C1 segment of cervical spinal cord (tissue), 14 donors: ENCODE measurements at places on chromosomes 12 and 14.

- no peak for DNase-seq
Observed at GRCh38 chr14:82126006-82126405, 592.4 kb upstream of the SEL1L start.

DNA sequence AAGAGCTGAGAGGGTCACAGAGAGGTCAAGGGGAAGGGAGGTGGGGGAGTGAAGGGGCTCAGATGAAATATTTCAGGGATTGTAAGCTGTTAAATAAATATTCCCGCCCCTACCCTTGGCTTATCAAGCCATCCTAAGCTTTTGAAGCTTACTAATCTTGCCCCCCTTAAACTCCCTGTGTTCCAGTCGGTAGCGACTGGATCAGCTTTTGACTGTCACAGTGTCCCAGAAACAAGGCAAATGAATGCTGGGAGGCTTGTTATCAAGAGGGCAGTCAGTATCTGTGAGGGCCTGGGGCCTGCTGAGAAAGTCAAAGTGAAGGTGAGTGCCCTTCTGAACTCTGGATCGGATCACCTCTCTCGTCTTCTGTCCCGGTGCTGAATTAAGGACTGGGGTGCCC lies 128.1 kb downstream of the DACT1 start:
- DNase-seq, result no peak

GRCh38 chr12:107967170-107967569 lies 161.9 kb upstream of the WSCD2 start:
- no peak for DNase-seq

DNA sequence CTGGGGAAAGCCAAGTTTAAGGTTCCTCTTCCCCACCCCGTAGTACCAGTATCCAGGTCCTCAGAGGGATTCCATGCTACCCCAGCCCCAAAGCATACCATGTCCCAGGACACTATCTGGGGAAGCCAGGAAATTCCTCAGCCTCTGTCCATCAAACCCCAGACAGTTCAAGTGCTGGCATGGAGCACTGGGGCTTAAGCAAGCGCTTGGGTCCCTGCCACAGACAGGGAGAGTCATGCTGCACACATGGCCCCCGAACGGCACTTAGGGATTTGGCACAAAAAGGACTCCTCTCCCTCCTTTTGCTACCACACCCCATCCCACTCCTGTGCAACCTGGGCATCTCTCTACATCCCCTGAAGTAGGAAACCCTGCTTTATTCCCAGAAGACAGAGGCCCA lies 21.8 kb downstream of the ADCY6 start:
- DNase-seq, result no peak

DNA sequence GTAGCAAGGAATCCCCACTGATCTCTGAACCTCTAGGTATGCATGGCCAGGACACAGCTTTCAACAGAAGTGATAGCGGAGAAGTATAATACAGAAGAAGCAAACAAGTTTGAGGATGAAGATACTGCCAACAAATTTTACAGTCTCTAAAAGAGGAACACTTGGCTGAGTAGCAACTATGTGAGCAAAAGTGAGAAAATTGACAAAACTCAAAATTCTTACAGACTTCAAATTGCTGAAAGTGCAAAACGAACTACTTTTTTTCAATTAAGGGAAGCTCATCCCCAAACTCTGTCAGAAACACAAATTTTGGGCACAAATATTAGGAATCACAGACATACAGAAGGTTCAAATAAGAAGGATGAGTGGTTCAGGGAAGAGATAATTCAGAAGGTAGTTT lies 1324.6 kb downstream of the LRFN5 start:
- DNase-seq, result no peak

DNA sequence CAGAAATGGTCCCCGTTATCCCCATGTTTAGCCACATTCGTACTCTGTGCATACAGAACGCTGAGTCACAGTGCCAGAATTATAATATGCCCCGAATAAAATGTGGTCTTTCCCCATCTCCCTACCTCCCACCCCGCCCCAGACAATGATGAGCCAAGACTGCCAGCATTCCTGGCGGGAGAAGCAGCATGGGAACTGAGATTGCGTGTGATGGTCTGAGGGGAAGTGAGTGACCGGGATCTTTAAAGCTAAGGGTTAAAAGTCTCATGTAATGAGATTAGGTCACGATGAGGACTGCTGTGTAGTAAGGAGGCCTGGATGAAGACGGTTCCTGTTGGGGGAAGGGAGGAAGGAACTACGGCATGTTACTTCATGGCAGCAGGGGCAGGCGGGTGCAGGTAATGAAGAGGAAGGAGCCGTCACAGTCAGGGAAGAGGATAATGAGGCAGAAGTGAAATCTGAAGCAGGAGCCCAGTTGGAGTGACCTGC lies 243.3 kb upstream of the FKBP4 start:
- no peak for DNase-seq
